ENCODE measurements at places on chromosomes 13 and 19.

- H3K27me3 ChIP-seq = no peaks in the 10 kb centered on the region
- DNase-seq = no peak
- H3K36me3 ChIP-seq = no peaks in the 10 kb centered on the region
These were observed 7.2 kb downstream of the RNU6-9 start for GRCh38 chr19:900302-901111.

GRCh38 chr13:40445557-40445990 is 220.9 kb downstream of the FOXO1 start:
- peaks cover 68% of the 10 kb centered on the region for H3K4me1 ChIP-seq
- peaks cover 7% of the 10 kb centered on the region for H3K36me3 ChIP-seq
- H3K4me3 ChIP-seq = peak overlapping the region; percentile 43
- no peaks in the 10 kb centered on the region for H3K27me3 ChIP-seq
- H3K27ac ChIP-seq = peak overlapping the region; percentile 98

DNA sequence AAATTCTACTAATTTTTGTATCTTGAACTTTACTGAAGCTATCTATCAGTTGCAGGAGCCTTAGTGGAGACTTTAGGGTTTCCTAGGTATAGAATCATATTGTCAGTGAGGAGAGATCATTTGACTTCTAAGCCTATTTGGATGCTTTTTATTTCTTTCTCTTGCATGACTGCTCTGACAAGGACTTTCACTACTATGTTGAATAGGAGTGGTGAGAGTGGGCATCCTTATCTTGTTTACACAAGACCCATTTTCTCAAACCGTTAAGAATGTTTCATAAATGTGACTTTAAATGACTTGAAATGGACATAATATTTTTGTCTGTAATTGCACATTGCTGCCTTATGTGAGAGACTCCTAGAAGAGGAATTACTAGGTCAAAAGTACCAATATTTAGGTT is 17.9 kb upstream of the CSNK1A1L start:
- no peak overlapping the region for H3K27ac ChIP-seq
- no peaks in the 10 kb centered on the region for H3K4me1 ChIP-seq
- no peak for DNase-seq

GRCh38 chr19:6772028-6772865 is at the start of gene VAV1:
Gene VAV1, plus strand, starts transcription at chr19:6772708. Its CDS starts 100 bp downstream, at chr19:6772808.
- no peaks in the 10 kb centered on the region for H3K27me3 ChIP-seq
- peak within 1 kb of the TSS; percentile 96 for H3K27ac ChIP-seq
- H3K4me3 ChIP-seq = peak within 1 kb of the TSS; percentile 91

DNA sequence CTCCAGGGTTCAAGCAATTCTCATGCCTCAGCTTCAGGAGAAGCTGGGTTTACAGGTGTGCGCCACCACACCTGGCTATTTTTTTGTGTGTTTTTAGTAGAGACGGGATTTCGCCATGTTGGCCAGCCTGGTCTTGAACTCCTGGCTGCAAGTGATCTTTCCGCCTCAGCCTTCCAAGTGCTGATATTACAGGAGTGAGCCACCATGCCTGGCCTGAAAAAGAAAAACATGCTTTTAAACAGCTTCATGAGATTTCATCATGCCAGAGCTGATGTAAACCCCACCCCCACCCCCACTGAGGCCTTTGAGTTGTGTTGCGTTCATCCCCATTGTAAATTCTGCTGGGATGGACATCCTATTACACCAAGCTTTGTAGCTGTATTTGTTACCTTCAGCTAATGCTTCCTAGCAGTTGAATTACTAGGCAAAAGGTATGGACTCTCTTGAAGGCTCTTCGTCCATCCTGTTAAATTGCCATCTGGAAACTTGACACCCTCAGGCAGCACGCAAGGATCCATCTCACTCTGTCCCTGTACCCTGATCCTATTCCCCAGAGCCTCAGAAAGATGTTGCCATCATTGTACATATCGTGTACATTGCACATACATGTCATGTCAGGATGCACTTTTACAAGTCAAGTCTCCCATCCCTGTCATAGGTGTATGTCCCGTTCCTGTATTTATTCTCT is 47.3 kb downstream of the NFIX start:
- peaks cover 6% of the 10 kb centered on the region for H3K27me3 ChIP-seq
- H3K27ac ChIP-seq = no peak overlapping the region
- no peak for DNase-seq
- H3K36me3 ChIP-seq = no peaks in the 10 kb centered on the region
- H3K4me3 ChIP-seq = no peak overlapping the region
- H3K4me1 ChIP-seq = peaks cover 4% of the 10 kb centered on the region

GRCh38 chr19:18453269-18454024 is 15.5 kb upstream of the ISYNA1 start:
- H3K27ac ChIP-seq = no peak overlapping the region
- peaks cover 12% of the 10 kb centered on the region for H3K36me3 ChIP-seq
- H3K4me1 ChIP-seq = peaks cover 4% of the 10 kb centered on the region
- H3K4me3 ChIP-seq = no peak overlapping the region

DNA sequence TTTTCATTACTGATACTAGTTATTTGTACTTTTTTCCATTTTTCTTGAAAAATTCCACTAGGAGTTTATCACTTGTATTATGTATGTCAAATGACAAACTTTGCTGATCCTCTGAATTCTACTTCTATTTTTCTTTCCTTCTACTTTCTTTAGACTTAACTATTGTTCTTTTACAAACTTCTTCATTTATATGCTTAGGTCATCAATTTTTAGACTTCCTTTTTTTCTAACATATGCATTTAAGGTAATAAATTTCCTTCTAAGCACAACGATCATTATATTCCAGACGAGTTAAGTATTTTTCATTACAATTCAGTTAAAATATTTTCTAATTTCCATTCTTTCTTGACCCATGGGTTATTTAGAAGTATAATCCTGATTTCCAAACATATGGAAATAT is 240.8 kb downstream of the NHLRC3 start:
- no peaks in the 10 kb centered on the region for H3K36me3 ChIP-seq
- H3K4me3 ChIP-seq = no peak overlapping the region
- DNase-seq = no peak
- no peak overlapping the region for H3K27ac ChIP-seq
- H3K4me1 ChIP-seq = no peaks in the 10 kb centered on the region
- H3K27me3 ChIP-seq = peaks cover 6% of the 10 kb centered on the region

DNA sequence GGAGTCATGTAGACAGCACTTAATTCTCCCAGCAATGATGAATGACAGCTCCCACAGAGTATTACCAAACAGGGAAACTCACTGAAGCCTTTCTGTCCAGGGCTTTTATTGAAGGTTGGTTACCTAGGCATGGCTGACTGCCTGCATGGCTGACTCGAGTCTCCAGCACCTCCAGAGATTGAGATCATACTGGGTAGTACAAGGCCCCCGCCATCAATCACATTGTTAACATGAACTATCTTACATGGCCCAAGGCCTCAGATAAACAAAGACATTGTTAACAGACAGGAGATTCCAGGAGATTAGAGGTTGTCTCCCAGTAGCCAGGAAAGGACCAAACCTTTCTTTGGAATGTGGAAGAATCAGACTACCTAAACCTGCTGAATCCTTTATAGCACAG is 128.3 kb upstream of the LSM14A start:
- DNase-seq = no peak
- no peak overlapping the region for H3K27ac ChIP-seq
- no peak overlapping the region for H3K4me3 ChIP-seq
- H3K36me3 ChIP-seq = peaks cover 3% of the 10 kb centered on the region
- peaks cover 52% of the 10 kb centered on the region for H3K27me3 ChIP-seq

- no peaks in the 10 kb centered on the region for H3K36me3 ChIP-seq
- DNase-seq = no peak
- H3K27ac ChIP-seq = no peak overlapping the region
- no peak overlapping the region for H3K4me3 ChIP-seq
These were observed 87.0 kb upstream of the TM9SF2 start for GRCh38 chr13:99414048-99414995.

DNA sequence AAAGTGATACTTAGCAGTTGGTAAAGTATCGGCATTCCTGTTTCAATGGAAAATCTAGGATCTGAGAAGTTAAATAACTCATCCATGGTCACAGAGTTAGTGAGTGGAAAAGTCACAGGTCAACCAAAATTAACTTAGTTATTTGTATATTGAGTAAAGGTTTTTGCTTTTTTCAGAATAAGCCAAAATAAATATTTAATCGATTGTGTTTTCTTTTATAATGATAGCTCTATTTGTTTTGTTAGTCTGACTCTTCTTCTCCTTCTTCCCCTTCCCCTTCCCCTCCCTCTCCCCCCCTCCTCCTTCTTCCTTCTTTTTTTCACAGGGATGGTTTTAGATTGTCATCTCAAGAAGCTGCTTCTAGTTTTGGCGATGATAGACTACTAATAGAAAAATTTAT is 173.5 kb downstream of the PCCA start:
- no peak overlapping the region for H3K4me3 ChIP-seq
- no peaks in the 10 kb centered on the region for H3K4me1 ChIP-seq
- H3K36me3 ChIP-seq = peaks cover 7% of the 10 kb centered on the region
- no peaks in the 10 kb centered on the region for H3K27me3 ChIP-seq

DNA sequence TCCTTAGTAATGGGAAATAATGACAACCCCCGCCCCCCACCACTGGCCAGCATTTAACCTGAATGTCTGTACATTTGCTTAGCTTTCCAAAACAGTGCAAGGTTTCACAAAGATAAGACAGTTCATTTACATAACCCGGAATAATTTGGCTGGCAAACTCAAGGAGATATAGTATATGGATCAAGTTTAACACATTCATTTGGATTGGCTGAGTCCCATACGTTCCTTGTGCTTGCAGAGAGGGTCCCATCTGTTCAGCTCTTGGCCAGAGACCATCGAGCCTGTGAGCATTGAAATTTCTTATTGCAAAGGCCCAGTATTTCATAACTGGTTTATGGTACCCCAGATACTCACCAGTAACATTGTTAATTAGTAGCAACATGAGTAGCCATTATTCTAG is 116.5 kb downstream of the GPC6 start:
- no peak overlapping the region for H3K27ac ChIP-seq
- H3K36me3 ChIP-seq = no peaks in the 10 kb centered on the region
- H3K27me3 ChIP-seq = no peaks in the 10 kb centered on the region
- no peak for DNase-seq
